ENCODE measurements at places on chromosomes 3 and 15.

- DNase-seq = no peak
Observed at GRCh38 chr3:63895422-63896189, 16.6 kb downstream of the SCAANT1 start.

GRCh38 chr3:56366641-56367162 lies 101.6 kb downstream of the ERC2 start:
- no peak for DNase-seq

DNA sequence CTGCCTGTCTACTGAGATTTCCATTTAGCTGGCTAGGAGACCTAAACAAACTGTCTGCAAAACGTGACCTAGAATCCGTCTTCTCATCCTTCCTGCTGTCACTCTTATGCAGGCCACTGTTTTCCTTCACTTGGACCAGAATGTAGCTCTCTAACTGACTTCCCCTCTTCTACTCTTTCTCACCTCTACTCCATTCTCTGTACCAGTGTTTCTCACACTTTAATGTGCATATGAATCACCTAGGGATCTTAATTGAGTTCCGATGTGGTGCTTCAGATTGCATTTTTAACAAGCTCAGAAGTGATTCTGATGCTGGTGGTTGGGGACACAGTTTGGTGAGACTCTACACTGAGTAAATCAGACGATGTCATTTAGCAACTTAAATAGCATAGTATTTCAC lies 1.6 kb upstream of the GBE1 start:
- DNase-seq = no peak

DNA sequence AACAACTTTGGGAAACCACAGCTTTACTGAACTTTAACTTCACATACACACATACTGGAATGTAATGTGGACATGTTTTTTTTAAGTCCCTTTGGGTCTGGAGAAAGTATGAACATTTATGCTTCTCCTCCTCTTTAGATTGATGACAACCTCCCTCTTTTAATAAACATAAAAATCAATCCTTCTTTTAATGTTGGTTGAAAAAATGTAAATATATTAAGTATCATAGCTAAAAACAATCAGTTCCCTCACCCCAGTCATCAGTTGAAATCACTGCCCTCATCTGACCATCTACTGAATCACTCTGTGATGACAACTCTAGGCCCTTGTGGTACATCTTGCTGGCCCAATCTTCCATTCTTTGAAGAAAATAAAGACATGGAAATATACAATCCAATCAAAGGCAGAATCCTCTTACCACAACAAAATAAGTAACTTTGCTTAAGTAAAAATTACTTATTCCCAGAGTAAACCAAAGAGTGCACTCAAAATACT lies 6.4 kb downstream of the AAGAB start:
- DNase-seq = no peak

GRCh38 chr15:29040370-29040751 lies 154.6 kb downstream of the APBA2 start:
- DNase-seq = peak; percentile 38

Measured in activated CD8-positive, alpha-beta memory T cell treated with anti-CD3 and anti-CD28 coated beads, Interleukin-2, amount 10 ng/mL, durations not matched to agents 7 days and 5 days (primary cell).